ENCODE measurements at places on chromosomes 2 and 18.

DNA sequence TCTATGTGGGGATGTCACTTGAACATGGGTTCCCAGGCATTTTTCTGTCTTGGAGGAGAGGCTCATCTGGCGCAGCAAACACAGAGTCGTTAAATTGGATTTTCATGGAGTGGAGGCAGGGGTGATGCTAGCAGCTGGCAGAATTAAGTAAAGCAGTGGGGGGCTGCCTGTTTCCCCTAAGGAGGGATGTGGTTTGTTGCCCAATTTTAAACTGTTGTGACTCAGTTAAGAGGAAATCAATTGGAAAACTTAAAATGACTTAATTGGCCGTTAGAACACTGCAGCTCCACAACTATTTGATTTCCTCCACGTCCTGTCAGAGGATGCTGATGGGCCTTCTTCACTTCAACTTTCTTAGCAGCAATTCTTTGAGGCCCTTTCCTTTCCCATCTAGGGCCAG lies 354.1 kb upstream of the ATP5MC3 start:
- no peak for DNase-seq

- peak; percentile 83 for DNase-seq
Observed at GRCh38 chr2:118738524-118739308, 108.7 kb downstream of the EN1 start.

- DNase-seq, result peak; percentile 69
Observed at GRCh38 chr2:36356298-36356989, 866 bp downstream of the CRIM1 start.

DNA sequence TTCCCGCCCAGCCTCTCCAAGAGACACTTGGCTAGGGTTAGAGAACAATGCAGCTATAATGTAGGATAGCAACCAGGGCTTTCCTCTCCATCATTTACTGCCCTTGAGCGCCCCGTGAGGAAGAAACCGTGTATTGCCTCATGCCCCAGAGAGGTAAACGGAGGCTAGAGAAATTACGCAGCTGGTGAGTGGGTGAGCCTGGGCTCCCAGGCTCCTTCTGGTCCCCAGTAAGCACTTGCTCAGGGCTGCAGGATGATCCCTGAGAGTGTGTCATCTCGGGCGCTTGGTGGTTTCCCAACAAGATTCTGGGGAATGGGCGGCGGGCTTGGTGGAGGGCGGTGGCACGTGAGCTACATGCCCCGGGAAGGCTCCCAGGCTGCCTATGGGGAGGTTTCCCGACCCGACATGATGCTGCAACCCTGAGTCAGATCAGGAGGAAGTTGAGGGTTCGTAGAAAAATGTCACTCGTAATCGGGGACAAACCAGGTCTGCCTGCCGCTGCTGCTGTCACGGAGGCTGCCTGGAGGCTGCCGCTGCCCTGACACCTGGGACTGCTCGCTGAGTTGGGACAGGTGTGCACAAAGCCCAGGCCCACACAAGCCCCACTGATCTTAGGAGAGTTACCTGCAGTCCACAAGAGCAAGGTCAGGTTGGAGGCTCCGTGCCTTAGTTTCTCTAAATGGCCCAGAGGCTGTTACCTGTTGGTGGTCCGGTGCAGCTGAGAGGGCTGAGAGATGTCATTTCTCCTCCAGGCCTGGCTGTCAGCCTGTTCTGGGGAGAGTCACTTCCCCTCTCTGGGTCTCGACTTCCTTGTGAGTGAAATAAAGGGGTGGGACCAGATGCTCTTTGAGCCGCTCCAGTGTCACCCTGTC lies at the start of gene GPR55:
GPR55 (minus strand) TSS at position 773 of the 872 bp plus-strand sequence. CDS start 14,280 bp downstream, outside the sequence.
- DNase-seq, result peak; percentile 40

DNA sequence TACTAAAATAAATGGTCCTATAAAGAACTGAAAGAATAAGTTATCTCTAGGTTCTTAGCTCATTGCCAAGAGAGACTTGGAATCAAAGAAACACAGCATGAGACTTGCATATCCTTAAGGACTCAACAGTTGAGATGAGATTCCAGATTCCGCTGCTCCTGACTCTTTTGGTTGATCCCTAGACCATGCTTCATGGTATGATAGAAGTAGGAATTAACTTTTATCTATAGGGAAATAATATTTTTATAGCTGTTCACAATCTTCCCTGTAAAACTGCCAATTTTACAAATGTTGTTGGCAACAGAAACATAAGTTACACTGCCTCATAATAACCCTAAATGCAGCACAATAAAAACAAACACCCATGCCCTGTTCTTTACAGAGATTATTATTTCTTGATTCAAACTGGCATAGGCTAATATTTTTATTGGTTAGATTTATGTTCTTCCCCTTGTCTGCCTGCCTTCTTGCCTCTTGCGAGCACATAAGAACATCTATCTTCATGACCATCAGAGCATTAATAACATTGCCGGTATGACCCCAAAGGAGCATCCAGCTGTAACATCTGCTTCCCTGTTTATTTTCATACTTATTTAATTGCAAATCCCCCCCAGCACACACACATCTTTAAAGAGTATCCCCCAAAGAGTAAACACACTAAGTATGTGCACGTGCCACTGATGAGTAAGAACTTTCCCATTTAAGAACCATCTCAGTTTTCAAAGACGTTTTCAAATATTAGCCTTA lies 735.7 kb upstream of the SLC8A1 start:
- no peak for DNase-seq

Data from RWPE2 (cell line).